ENCODE measurements at places on chromosomes 2 and 18.

GRCh38 chr18:22172120-22172582 is 2.8 kb downstream of the GATA6 start:
- no peak for DNase-seq

DNA sequence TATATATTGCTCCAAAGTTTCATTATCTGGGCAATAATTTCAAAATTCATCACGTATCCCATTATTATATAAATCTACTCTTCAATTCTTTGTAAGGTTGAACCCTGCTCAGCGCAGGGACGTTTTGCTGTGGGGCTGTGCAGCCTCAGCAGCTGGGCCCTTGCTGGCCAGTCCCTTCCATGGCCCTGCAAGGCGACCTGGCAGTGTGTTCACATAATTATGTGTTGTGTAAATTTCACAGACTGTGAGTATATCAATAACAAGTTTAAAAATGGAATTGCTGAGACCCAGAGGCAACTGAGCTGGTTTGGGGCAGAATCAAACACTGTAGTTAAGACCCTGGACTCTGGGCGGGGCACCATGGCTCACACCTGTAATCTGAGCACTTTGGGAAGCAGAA is 16.1 kb upstream of the MAL start:
- DNase-seq = no peak

- DNase-seq = no peak
These were observed 62.0 kb upstream of the ZSWIM2 start for GRCh38 chr2:186910996-186911395.

GRCh38 chr2:231139796-231140195 is 15.0 kb upstream of the HTR2B start:
- DNase-seq = no peak

- no peak for DNase-seq
These were observed 9.5 kb downstream of the ARHGEF4 start for GRCh38 chr2:130846233-130846632.

GRCh38 chr2:71811726-71812125 is 335.9 kb downstream of the CYP26B1 start:
- no peak for DNase-seq

- DNase-seq = no peak
These were observed 1971.0 kb upstream of the LRRTM1 start for GRCh38 chr2:82275599-82275998.

GRCh38 chr2:157903626-157904025 is 27.5 kb upstream of the ACVR1 start:
- no peak for DNase-seq

Measured in lung microvascular endothelial cell (primary cell).